ENCODE measurements at places on chromosomes 1 and 21. TPM values are rescaled to one million over a fixed set of nuclear protein-coding genes. Genes with fewer than 3 reads are reported as not detected.

GRCh38 chr1:20589331-20590278, 708 bp downstream of the CDA start:
- H3K36me3 ChIP-seq, result no peaks in the 10 kb centered on the region
- H3K27ac ChIP-seq, result no peak overlapping the region
- H3K27me3 ChIP-seq, result peaks cover 4% of the 10 kb centered on the region
- DNase-seq, result peak; percentile 16

GRCh38 chr1:226100436-226101391, 38.2 kb downstream of the H3-3A start:
- no peaks in the 10 kb centered on the region for H3K27me3 ChIP-seq
- no peaks in the 10 kb centered on the region for H3K36me3 ChIP-seq
- H3K4me1 ChIP-seq, result peaks cover 4% of the 10 kb centered on the region
- H3K4me3 ChIP-seq, result peak overlapping the region; percentile 40
- no peak overlapping the region for H3K27ac ChIP-seq

DNA sequence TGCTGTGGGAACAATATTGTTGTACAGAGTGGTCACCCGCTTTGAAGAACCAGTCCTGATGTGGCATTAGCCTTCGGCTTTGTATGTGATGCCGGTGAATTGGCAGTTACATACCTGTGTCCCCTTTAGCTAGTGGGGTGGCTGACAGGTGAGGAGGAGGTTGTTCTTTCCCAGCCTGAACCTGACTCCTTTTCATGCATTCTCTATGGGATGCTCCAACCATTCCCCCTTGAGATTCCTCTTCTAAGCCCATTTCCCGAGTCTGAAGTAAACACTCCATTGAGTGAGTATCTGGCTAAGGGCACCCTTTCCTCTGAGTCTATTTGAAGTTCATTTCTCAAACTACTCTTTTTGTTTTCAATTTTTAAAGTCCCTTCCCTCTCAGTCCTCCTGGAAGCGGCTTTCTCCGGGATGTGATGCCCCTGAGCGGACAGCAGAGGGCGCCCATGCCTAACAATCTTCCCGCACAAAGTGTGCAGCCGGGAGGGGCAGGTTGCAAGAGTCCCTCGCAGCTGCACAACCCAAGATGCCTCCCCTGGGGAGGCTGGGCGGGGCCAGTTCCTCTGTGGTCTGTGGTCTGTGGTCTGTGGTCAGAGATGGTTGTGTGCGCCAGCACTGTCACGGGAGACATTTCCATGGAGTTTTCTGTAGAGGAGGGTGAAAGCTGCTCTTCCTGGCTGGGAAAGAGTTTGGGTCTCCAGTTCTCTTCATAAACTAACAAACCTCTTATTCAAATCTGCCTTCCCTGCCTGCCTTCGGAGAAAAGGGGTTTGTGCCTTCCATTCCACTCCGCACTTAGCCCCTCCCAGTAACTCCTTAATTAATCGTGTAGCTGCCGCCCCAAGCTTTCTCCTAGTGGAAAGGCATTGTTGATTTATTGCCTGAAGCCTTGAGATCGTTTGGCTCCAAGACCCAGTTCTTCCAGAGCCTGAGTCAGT, 36.4 kb upstream of the LMX1A start:
- no peak overlapping the region for H3K4me3 ChIP-seq
- H3K27me3 ChIP-seq, result peaks cover 20% of the 10 kb centered on the region
- no peak overlapping the region for H3K27ac ChIP-seq
- DNase-seq, result peak; percentile 92

DNA sequence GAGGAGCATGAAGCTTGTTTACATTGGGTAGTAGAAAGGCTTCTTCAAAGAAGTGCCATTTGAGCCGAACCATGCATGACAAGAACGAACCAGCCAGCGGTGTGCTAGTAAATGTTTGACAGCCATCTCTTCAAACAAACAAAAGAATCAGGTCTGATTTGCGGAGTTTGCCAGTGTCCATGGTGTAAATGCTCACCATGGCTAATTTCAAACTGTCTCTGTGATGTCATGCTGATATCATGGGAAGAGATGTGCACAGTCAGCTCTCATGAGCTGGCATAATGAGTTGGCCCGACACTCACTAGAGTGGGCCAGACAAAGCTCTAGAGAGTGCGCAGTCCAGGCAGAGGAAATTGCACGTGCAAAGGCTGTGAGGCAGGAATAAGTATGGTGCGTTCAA, 101.1 kb downstream of the KAZN start:
- no peaks in the 10 kb centered on the region for H3K27me3 ChIP-seq
- DNase-seq, result no peak
- no peak overlapping the region for H3K4me3 ChIP-seq
- H3K27ac ChIP-seq, result no peak overlapping the region
- no peaks in the 10 kb centered on the region for H3K4me1 ChIP-seq
- no peaks in the 10 kb centered on the region for H3K36me3 ChIP-seq

- no peaks in the 10 kb centered on the region for H3K36me3 ChIP-seq
- peak within 1 kb of the TSS; percentile 94 for H3K27ac ChIP-seq
- DNase-seq, result peak; percentile 95
- peaks cover 17% of the 10 kb centered on the region for H3K4me1 ChIP-seq
- no peaks in the 10 kb centered on the region for H3K27me3 ChIP-seq
Measured at GRCh38 chr1:113928941-113929749, at the start of gene HIPK1. Gene HIPK1 (plus strand): TSS chr1:113929324.

GRCh38 chr1:32255072-32256071, 4.3 kb downstream of the LCK start:
- no peaks in the 10 kb centered on the region for H3K27me3 ChIP-seq
- DNase-seq, result no peak
- no peak overlapping the region for H3K4me3 ChIP-seq
- H3K27ac ChIP-seq, result no peak overlapping the region
- H3K36me3 ChIP-seq, result no peaks in the 10 kb centered on the region
- H3K4me1 ChIP-seq, result peaks cover 16% of the 10 kb centered on the region

DNA sequence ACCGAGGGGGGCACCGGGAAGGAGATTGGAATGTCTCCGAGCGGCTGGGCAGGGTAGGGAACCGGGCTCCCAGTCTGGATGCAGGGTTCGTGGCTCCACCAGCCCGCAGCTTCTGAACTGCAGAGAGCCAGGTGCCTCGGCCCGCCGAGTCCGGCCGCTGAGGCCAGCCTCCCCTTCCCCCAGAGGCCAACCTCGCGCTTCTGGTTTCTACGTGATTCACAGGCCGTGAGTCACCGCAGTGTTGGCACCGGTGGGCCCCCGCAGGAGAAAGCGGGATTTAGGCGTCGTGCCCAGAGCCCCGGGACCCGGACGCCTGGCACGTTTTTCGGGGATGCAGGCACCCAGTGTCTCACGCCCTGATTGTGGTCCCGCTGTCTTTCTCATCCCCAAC, 458 bp downstream of the CRABP2 start:
- H3K27me3 ChIP-seq, result peaks cover 83% of the 10 kb centered on the region
- peak overlapping the region; percentile 2 for H3K4me3 ChIP-seq
- no peaks in the 10 kb centered on the region for H3K36me3 ChIP-seq
- H3K4me1 ChIP-seq, result peaks cover 28% of the 10 kb centered on the region

DNA sequence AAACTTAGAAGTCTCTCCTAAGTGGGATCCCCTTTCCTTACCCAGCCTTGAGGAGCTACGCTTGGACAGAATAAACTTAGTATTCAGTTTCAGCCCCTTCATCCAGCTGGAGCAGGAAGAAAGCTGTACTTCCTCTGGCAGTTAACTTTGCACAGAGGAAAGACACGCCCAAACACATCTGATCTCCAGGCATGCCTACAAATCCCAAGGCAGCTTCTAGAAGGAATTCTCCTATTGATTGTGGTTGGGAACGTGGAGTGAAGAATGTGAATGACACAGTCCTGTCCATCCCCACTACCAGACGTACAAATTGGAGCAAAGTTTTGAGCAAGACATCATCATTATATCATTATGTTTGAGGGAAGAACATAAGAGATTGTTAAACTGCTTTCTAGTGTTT, 6.6 kb upstream of the AK4 start:
- H3K4me3 ChIP-seq, result no peak overlapping the region
- H3K27ac ChIP-seq, result no peak overlapping the region
- H3K4me1 ChIP-seq, result no peaks in the 10 kb centered on the region
- no peak for DNase-seq

- no peaks in the 10 kb centered on the region for H3K36me3 ChIP-seq
- no peak overlapping the region for H3K4me3 ChIP-seq
- H3K4me1 ChIP-seq, result no peaks in the 10 kb centered on the region
- H3K27ac ChIP-seq, result no peak overlapping the region
- no peak for DNase-seq
Measured at GRCh38 chr21:18985584-18985983, 582.0 kb upstream of the TMPRSS15 start.

DNA sequence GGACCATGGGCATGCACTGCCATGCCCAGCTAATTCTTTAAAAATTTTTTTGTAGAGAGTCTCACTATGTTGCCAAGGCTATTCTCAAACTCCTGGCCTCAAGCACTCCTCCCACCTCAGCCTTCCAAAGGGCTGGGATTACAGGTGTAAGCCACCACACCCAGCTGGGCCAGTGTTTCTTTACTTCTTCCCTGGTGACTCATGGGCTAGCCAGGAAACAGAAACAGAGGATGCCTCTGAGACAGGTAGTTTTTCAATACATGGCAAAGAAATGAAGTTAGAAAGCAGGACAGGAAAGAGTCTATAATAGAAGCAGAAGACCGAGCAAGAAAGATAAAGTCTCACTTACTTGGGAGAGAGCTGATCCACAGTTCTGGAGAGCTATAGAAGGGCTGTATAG, 7.6 kb upstream of the C1orf74 start:
- H3K27ac ChIP-seq, result no peak overlapping the region
- DNase-seq, result no peak
- no peaks in the 10 kb centered on the region for H3K4me1 ChIP-seq
- no peak overlapping the region for H3K4me3 ChIP-seq

- H3K27ac ChIP-seq, result no peak overlapping the region
- H3K36me3 ChIP-seq, result no peaks in the 10 kb centered on the region
- peaks cover 49% of the 10 kb centered on the region for H3K27me3 ChIP-seq
- DNase-seq, result peak; percentile 76
- H3K4me1 ChIP-seq, result peaks cover 75% of the 10 kb centered on the region
Measured at GRCh38 chr1:155082301-155083051, 3.8 kb downstream of the EFNA3 start.

DNA sequence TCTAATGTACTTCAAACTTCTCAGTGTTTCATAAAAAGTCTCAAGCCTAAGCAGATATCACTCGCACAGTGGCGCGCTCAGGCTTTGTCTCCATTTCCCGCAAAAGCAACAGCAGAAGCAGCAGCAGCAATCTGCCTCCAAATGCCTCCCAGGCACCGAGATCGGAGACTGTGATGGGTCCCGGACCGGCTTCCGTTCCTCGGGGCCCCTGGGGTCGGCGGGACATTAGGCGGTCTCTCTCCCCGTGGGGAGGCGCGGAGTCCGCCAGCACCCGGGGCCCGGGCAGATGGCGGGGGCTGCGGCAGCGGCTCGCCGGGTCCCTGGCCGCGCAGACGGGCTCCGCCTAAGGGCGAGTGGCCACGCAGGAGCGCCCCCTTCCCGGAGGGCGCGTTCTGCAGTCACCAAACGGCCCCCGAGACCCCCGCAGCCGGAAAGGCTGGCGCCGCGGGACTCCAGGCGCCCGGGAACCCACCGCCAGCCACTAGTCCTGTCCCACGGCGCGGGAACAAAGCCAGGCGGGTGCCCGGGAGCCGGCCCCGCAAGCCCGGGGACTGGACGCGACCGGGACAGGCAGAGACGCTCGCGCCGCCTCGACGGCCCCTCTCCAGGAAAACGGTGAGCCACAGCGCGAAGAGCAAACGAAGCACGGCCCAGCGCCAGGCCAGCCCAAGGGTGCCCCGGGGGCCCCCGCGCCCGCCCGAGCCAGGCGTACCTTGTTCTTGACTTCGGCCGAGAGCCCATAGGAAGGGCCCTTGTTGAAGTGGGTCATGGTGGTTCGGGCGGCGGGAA, 590 bp downstream of the CNN3 start:
- H3K36me3 ChIP-seq, result no peaks in the 10 kb centered on the region
- peak; percentile 47 for DNase-seq
- H3K27ac ChIP-seq, result peak overlapping the region; percentile 99
- peak overlapping the region; percentile 70 for H3K4me3 ChIP-seq
- H3K27me3 ChIP-seq, result peaks cover 60% of the 10 kb centered on the region

The UBL4B gene
- polyA plus RNA-seq, result not detected

The CRYBG2 gene
- polyA plus RNA-seq, result 1.1 TPM

The PLA2G2D gene
- polyA plus RNA-seq, result not detected

The OPTC gene
- polyA plus RNA-seq, result not detected

The PGBD5 gene
- polyA plus RNA-seq, result 4.9 TPM
